GM23338 (cell line): ENCODE measurements at places on chromosomes 4 and X.
A peak's percentile ranks its signal among the peaks of the same experiment; 100 is the strongest.

- H3K4me3 ChIP-seq, result no peak overlapping the region
- H3K36me3 ChIP-seq, result no peaks in the 10 kb centered on the region
- H3K4me1 ChIP-seq, result peaks cover 20% of the 10 kb centered on the region
- no peak overlapping the region for H3K27ac ChIP-seq
- no peak for DNase-seq
- no peaks in the 10 kb centered on the region for H3K27me3 ChIP-seq
These were observed 7.2 kb upstream of the ADD1 start for GRCh38 chr4:2836391-2836859.

- no peak for DNase-seq
- no peak overlapping the region for H3K27ac ChIP-seq
- H3K4me1 ChIP-seq, result no peaks in the 10 kb centered on the region
- H3K4me3 ChIP-seq, result no peak overlapping the region
- no peaks in the 10 kb centered on the region for H3K27me3 ChIP-seq
- H3K36me3 ChIP-seq, result no peaks in the 10 kb centered on the region
These were observed 49.4 kb upstream of the GUCY1A1 start for GRCh38 chr4:155617296-155617695.

GRCh38 chr4:26542991-26543390 is 40.9 kb upstream of the TBC1D19 start:
- H3K4me3 ChIP-seq, result no peak overlapping the region
- H3K27me3 ChIP-seq, result no peaks in the 10 kb centered on the region
- H3K4me1 ChIP-seq, result no peaks in the 10 kb centered on the region
- H3K27ac ChIP-seq, result no peak overlapping the region
- DNase-seq, result no peak
- H3K36me3 ChIP-seq, result peaks cover 3% of the 10 kb centered on the region; the same call in 1 of the 2 replicates

DNA sequence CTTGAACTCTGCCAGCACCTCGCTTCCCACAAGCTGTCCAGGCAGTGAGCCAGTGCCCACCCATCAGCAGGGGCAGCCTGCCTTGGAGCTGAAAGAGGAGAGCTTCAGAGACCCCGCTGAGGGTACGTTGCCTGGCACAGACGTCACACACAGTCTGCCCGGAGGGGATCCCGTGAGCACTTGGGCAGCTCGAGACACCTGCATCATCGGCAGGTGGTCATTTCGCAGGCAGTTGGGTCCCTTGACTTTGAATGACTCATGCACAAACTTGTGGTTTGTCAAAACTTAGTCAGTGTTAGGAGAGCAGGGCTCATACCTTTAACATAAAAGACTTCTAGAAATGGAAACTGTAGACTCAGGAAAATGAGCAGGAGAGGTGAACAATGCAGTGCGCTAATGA is 9.9 kb downstream of the TACC3 start:
- H3K4me1 ChIP-seq, result no peaks in the 10 kb centered on the region
- H3K27me3 ChIP-seq, result no peaks in the 10 kb centered on the region
- no peak for DNase-seq
- no peak overlapping the region for H3K4me3 ChIP-seq

- no peaks in the 10 kb centered on the region for H3K4me1 ChIP-seq
- no peak overlapping the region for H3K4me3 ChIP-seq
- DNase-seq, result no peak
- no peaks in the 10 kb centered on the region for H3K36me3 ChIP-seq
- no peaks in the 10 kb centered on the region for H3K27me3 ChIP-seq
These were observed 1.8 kb upstream of the GPR82 start for GRCh38 chrX:41722214-41722613.

- peak overlapping the region; percentile 89 for H3K4me3 ChIP-seq
- peaks cover 29% of the 10 kb centered on the region for H3K36me3 ChIP-seq
- no peaks in the 10 kb centered on the region for H3K27me3 ChIP-seq
- peak; percentile 38 for DNase-seq
These were observed 2.3 kb downstream of the HNRNPD start for GRCh38 chr4:82371497-82371896.

DNA sequence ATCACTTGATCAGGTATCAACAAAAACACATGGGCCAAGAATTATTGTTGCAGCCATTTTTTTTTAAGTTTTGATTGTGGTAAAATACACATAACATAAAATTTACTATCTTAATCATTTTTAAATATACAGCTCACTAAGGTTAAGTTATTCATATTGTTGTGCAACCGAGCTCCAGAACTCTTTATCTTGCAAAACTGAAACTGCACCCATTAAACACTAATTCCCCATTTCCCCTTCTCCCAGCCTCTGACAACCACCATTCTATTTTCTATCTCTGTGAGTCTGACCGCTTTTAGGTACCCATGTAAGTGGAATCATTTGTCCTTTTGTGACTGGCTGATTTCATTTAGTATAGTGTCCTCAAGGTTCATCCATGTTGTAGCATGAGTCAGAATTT is 126.2 kb upstream of the NDP start:
- H3K4me3 ChIP-seq, result no peak overlapping the region
- H3K4me1 ChIP-seq, result no peaks in the 10 kb centered on the region
- no peaks in the 10 kb centered on the region for H3K36me3 ChIP-seq
- no peak overlapping the region for H3K27ac ChIP-seq
